ENCODE measurements at places on chromosomes 2 and 18. TPM values are rescaled to one million over a fixed set of nuclear protein-coding genes. Genes with fewer than 3 reads are reported as not detected.

DNA sequence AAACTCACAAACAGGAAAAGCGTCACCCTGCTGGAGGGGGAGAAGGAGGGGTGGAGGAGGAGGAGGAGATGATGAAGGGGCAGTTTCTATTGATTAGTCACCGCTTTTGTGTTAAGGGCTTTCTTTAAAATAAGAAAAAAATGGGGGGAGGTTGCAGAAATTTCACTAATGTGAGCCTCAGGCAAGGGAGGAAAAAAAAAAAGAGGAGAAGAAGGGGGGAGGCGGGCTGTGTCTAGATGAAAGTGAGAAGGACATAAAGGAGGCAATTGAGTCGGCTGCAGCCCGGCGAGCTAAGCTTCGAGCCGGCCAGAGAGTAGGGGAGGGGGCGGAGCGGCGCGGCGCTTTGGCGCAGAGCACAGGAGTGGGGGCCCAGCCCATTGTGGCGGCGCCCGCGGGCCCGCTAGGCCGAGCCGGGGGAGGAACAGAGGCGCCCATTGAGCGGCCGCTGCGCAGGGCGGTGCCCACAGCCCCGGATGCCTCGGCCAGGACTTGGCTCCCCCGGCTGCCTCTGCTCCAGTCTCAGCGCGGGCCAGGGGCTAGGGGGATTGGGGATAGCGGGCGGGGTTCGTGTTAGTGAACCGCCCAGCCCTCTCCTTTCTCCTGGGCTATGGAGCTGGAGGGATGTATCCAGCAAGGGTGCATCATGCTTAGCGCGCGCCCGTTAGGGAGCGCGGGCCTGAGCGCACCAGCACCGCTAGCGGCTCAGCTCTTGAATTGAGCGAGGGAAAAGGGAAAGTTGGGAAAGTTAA is 7.9 kb downstream of the PAX3 start:
- H3K4me3 ChIP-seq = no peak overlapping the region
- H3K4me1 ChIP-seq = peaks cover 11% of the 10 kb centered on the region
- no peak for DNase-seq
- no peak overlapping the region for H3K27ac ChIP-seq
- peaks cover 15% of the 10 kb centered on the region for H3K36me3 ChIP-seq
- peaks cover 59% of the 10 kb centered on the region for H3K27me3 ChIP-seq

- no peaks in the 10 kb centered on the region for H3K4me1 ChIP-seq
- no peak overlapping the region for H3K27ac ChIP-seq
- H3K36me3 ChIP-seq = peaks cover 23% of the 10 kb centered on the region
- DNase-seq = no peak
- no peaks in the 10 kb centered on the region for H3K27me3 ChIP-seq
- H3K4me3 ChIP-seq = no peak overlapping the region
These were observed 85.7 kb downstream of the SMC6 start for GRCh38 chr2:17667898-17668297.

- H3K4me1 ChIP-seq = peaks cover 9% of the 10 kb centered on the region
- H3K36me3 ChIP-seq = no peaks in the 10 kb centered on the region
- no peak overlapping the region for H3K4me3 ChIP-seq
- H3K27ac ChIP-seq = no peak overlapping the region
- H3K27me3 ChIP-seq = peaks cover 34% of the 10 kb centered on the region
- no peak for DNase-seq
These were observed 9.6 kb upstream of the KCNG2 start for GRCh38 chr18:79787865-79788733.

DNA sequence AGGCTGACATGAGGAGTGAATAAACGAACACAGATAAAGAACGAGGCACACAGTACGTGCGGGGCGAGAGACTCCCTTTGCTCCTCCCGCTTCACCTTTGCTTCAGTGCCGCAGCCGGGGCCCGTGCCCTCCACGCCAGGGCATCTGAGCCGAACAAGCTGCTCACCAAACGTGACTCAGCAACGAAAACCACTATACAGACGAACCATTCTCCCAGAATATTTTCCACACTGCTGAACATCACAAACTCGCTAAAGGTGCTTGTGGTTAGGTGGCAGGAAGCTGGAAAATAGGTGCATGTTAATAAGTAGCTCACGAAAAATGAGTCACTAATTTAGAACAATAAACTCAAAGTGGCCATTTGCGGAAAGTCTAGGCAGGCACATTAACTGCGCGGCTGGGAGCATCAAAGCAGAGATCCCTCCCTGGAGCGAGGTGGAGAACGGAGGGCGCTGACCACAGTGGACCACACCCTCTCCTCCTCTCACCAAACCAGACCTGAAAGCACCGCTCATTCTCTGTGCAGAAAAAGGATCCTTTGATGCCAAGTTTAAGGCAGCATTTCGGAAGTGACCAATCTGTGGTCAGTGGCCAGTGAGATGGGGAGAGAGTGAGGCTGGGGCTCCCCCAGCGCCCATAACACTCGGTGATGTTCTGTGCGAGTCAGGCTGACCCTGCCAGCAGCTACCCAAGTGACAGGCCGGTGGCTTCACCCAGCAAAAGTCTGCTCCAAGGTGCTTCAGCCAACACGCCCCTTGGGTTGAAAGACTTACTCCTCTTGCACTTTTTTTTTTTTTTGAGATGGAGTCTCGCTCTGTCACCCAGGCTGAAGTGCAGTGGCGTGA is 153.2 kb downstream of the HDAC4 start:
- H3K4me3 ChIP-seq = no peak overlapping the region
- H3K4me1 ChIP-seq = peaks cover 29% of the 10 kb centered on the region
- H3K27me3 ChIP-seq = no peaks in the 10 kb centered on the region
- no peak overlapping the region for H3K27ac ChIP-seq

- H3K4me1 ChIP-seq = peaks cover 4% of the 10 kb centered on the region
- H3K36me3 ChIP-seq = no peaks in the 10 kb centered on the region
- H3K27ac ChIP-seq = no peak overlapping the region
These were observed 92.4 kb upstream of the ZFP36L2 start for GRCh38 chr2:43318791-43319190.

- H3K27ac ChIP-seq = peak overlapping the region; percentile 83
- H3K36me3 ChIP-seq = no peaks in the 10 kb centered on the region
- DNase-seq = no peak
- no peaks in the 10 kb centered on the region for H3K27me3 ChIP-seq
- peaks cover 52% of the 10 kb centered on the region for H3K4me1 ChIP-seq
These were observed 85.0 kb downstream of the IKZF2 start for GRCh38 chr2:213066443-213066743.

DNA sequence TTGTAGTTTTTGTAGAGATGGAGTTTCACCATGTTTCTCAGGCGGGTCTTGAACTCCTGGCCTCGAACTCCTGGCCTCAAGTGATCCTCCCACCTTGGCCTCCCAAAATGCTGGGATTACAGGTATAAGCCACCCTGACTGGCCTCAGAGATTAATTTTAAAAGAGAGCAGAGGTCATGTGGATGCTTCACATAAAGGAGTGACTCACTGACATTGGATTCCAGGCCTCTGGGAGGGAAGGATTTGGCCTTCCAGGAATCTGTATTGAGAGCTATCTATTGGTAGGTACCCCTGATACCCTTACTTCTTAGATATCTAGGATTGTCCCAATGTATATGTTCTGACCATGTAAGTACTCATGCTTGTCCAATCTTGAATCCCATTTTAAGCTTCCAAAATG is 138.4 kb downstream of the FAM161A start:
- no peak overlapping the region for H3K27ac ChIP-seq
- DNase-seq = no peak
- no peaks in the 10 kb centered on the region for H3K4me1 ChIP-seq
- no peaks in the 10 kb centered on the region for H3K36me3 ChIP-seq
- H3K27me3 ChIP-seq = peaks cover 6% of the 10 kb centered on the region

- H3K36me3 ChIP-seq = no peaks in the 10 kb centered on the region
- no peaks in the 10 kb centered on the region for H3K4me1 ChIP-seq
- H3K27me3 ChIP-seq = no peaks in the 10 kb centered on the region
- H3K4me3 ChIP-seq = no peak overlapping the region
- no peak overlapping the region for H3K27ac ChIP-seq
These were observed 292.1 kb upstream of the KLHL29 start for GRCh38 chr2:23092831-23093230.

DNA sequence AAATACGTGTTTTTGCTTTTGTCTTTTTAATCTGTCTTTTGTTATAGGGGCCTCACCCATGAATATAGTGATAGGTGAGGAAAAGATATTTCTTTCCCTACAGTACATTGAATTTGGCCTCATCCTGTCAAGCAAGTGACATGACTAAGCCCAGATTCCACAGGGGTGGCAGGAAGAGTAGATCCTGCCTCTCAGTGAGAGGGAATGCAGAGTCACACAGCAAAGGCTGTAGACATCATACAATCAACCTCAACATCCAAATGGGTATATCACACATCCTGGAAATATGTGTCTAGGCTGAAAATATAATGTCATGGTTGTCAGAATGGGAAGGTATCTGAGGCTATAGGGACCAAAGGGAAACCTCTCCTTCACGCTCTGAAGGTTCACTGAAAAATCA is 269.6 kb downstream of the CDH20 start:
- no peak overlapping the region for H3K4me3 ChIP-seq
- DNase-seq = no peak
- peaks cover 44% of the 10 kb centered on the region for H3K27me3 ChIP-seq
- H3K4me1 ChIP-seq = no peaks in the 10 kb centered on the region

DNA sequence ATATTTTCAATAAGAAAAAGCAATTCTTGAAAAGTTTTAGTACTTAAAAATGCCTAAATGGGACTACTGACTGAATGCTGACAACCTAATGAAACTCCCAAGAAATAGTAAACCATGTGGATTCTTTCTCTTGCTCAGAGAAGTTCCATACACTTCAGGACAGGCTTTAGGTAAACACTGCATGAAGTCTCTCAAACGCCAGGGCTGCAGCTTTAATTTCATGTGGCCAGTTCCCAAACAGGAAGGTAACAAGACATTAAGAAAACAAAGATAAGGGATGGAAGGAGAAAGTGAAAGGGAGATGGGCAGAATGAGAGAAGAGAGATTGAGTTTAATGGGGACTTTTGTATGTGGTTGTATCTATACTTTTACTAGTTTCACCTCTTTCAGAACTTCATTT is 734.7 kb upstream of the PKDCC start:
- H3K4me1 ChIP-seq = no peaks in the 10 kb centered on the region
- H3K36me3 ChIP-seq = peaks cover 4% of the 10 kb centered on the region
- H3K27me3 ChIP-seq = no peaks in the 10 kb centered on the region
- no peak for DNase-seq
- no peak overlapping the region for H3K27ac ChIP-seq
- no peak overlapping the region for H3K4me3 ChIP-seq

- DNase-seq = no peak
- H3K27ac ChIP-seq = no peak overlapping the region
- H3K27me3 ChIP-seq = no peaks in the 10 kb centered on the region
These were observed 10.1 kb downstream of the BZW1 start for GRCh38 chr2:200821686-200822245.

DNA sequence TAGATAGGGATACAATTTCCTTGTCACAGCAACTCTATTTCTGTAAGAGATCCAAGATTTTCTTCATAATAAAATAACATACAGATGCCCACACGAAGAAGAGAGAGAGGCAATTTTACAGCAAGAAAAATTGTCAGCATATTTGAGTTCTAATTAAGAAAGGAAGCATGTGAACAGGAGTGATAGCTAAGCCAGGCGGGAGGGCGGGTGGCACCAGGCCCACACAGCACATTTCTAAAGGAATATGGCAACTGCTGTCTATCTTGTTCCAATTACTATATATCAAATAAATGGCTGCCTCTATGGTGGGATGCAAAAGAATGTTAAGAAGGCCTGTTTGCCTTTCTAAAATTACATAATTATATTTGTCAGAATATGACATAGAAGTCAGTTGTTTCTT is 248.3 kb upstream of the DOK6 start:
- H3K27ac ChIP-seq = no peak overlapping the region
- H3K4me3 ChIP-seq = no peak overlapping the region

DNA sequence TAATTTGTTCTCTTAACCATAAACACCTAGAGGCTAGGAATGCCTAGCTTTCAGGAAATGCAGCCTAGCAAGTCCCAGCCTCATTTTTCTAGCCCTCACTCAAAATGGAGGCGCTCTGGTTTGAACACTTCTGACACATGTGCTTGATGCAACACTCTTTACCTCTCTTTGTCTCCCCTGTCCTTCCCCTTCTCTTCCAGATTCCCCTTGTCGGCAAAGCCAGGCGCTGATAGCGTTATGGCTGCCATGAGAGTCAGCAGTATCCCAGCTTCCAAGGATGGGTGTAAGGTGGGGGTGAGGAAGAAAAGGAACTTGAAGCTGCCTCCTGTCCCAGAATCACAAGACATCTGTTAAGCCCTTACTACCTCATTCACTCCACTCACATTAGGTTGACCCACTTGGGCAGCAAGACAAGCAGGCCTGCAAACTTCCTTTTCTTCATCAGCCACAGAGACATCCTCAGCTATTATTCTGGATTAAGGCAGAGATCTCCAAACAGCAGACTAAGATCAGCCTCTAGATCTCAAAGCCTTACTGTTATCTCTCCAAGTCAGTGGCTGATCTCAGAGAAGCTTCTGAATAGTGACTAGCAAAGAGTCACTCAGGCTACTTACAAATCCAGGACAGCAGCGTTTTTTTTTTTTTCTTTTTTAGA is 1.9 kb upstream of the ST3GAL5 start:
- H3K36me3 ChIP-seq = peaks cover 5% of the 10 kb centered on the region
- DNase-seq = no peak
- peak overlapping the region; percentile 56 for H3K4me3 ChIP-seq
- no peaks in the 10 kb centered on the region for H3K27me3 ChIP-seq
- peak overlapping the region; percentile 85 for H3K27ac ChIP-seq

DNA sequence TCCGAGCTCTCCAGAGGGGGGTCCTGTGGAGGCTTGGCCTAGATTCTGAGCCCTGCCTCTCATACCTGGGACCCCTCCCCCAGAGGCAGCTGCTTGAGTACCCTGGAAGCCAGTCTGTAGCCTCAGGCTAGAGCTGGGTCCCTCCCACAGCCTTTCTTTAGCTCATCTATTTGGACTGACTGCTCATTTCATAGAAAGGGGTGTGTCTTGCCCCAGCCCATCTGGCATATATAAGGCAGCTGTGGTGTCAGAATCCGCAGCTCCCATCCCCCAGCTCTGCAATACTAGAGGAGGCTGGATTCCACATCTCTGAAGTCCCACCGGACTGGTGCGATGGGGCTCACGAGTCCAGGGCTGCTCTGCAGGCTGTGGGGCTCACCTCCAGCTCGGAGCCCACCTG is 26.1 kb downstream of the MPHOSPH10 start:
- peaks cover 11% of the 10 kb centered on the region for H3K27me3 ChIP-seq
- no peaks in the 10 kb centered on the region for H3K36me3 ChIP-seq
- no peak overlapping the region for H3K27ac ChIP-seq

DNA sequence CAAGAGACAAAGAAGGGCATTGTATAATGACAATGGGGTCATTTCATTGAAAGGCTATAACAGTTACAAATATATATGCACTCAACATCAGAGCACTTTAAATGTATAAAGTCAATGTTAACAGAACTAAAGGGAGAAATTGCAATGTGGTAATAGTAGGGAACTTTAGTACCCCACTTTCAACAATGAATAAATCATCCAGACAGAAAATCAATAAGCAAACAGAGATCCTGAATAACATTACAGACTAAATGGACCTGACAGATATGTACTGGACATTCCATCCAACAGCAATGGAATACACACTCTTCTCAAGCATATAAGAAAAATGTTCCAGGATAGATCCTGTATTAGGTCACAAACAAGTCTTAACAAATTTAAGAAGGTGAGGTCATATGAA is 90.5 kb upstream of the ALKAL2 start:
- peaks cover 17% of the 10 kb centered on the region for H3K36me3 ChIP-seq
- peaks cover 22% of the 10 kb centered on the region for H3K27me3 ChIP-seq
- DNase-seq = no peak
- no peak overlapping the region for H3K4me3 ChIP-seq
- H3K4me1 ChIP-seq = no peaks in the 10 kb centered on the region

GRCh38 chr2:146608490-146608889 is 1236.3 kb upstream of the ACVR2A start:
- no peak overlapping the region for H3K27ac ChIP-seq
- no peak overlapping the region for H3K4me3 ChIP-seq
- no peaks in the 10 kb centered on the region for H3K36me3 ChIP-seq
- no peak for DNase-seq
- no peaks in the 10 kb centered on the region for H3K27me3 ChIP-seq

The CCBE1 gene
- total RNA-seq = not detected

Measured in natural killer cell treated with Interleukin-12 subunit alpha and Interleukin-12 subunit beta and Interleukin-15 and Interleukin-18, amount 100 ng/mL, for 72 hours (primary cell).